Erythroblast (primary cell): ENCODE measurements at places on chromosomes 4 and X.

DNA sequence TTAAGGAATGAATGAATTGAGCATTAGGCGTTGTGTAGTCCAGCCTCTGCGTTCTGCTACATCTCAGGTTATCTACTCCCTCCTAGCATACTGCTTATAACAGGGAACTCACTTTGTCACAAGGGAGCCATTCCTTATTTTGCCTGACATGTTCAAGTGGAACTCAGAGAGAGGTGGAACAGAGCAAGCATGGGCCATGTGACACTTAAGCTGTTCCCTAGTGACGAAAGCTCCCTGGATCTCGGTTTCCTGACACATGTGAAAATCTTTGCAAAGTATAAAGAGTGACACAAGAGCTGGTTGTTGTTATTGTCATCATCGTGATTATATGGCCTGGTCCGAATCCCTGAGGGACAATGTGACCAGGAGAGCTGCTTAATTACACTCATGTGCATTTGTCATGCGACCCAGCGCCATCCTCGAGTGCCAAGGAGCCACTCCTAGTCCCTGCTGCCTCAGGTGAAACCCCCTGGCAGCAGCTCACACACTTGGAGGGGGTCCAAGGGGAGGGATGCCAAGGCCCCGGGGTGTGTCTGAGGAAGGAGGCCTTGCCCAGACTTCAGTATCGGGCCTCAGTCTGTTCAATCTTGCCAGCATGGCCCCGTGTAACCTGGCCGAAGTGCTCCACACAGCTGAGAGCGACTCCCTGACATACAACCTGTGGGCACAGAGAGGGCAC lies 98.5 kb upstream of the MAP3K15 start:
- no peak for DNase-seq

- no peak for DNase-seq
Measured at GRCh38 chrX:10726647-10727046, 106.3 kb upstream of the MID1 start.

DNA sequence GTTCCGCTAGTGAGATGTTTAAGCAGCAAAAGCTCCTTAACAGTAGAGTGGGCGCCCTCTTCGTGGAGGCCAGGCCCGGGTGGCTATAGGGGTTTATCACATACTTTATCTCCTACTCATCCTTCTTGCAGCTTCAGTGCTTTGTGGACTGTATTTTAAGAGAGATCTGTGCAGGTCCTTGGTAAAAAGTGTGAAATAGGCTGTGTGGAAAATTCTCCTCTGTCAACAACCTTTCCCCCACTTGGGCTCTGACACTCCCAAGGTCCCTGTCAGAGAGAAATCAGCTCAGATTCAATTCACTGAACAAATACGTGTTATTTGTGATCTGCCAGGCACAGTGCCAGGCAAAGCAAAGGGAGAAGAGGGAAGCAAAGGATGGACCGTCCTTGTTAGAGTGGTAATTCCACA lies 214.3 kb upstream of the PPARGC1A start:
- DNase-seq = no peak

DNA sequence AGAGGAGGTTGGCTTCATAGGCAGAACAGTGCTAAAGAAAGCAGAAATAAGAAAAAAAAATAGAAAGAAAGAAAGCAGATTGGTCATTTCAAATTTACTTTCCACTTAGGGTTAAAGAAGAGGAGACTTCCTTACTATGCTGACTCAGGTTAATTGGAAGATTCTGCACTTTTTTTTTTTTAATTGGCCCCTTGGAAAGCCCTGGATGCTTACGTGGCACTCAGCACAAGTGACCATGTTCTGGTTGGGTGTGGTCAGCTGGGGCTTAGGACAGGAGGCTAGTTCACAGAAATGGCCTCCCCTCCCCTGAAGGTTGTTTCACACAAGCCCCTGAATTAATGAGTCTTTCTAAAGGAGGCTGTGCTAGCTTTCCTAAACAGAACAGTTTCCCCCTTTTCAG lies 14.5 kb downstream of the MAGEA9B start:
- DNase-seq = no peak

DNA sequence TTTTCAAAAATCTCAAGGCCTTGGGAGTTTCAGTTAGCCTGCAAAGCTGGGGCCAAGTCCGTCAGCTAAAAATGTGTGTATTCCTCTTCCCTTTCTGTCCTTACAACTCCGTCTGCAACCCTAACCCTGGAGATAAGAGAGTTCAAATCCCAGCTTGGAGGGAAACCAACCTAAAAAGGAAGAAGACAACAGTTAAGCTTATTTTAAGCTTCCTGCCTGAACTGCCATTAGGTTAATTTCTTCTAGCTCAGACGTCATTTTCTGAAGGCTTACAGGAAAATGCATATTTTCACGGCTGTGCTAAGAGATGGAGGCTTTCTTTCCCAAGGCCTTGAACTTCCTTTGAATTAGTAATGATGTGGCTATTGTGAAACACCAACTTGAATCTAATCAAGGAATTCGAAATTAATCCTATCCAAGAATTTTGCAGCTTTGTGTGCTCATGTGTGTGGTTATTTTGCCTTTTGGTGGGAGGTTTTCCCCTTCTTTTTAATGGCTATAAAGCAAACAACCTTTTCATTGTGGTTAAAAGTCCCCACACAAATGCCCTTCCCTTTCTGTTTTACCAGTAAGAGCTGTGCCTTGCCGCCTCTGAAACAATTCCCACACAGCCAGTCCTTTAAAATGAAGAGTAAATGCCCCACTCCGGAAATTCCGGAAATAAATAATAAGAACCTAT lies 103.5 kb downstream of the IRF2 start:
- DNase-seq = no peak

GRCh38 chr4:4320528-4320927 lies 30.5 kb downstream of the ZBTB49 start:
- no peak for DNase-seq

DNA sequence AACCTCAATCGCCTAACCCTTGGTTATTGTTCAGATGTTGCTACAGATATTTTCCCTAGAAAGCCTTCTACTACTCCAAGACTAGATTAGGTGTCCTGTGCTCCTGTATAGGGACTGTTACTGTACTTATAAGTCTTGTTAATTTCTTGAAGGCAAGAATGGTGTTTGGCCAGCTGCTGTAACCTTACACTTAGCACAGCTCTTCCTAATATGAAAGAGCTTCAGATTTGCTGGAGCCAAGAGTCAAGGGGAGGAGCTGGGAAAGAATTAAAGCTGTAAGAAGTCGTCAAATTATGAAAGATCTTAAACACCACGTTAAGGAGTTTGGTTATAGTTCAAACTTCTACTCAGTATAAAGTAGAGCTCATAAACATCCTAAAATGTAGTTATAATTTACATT lies 245.9 kb upstream of the TLL1 start:
- DNase-seq = no peak

- no peak for DNase-seq
Measured at GRCh38 chr4:150884625-150885024, 130.5 kb downstream of the LRBA start.

DNA sequence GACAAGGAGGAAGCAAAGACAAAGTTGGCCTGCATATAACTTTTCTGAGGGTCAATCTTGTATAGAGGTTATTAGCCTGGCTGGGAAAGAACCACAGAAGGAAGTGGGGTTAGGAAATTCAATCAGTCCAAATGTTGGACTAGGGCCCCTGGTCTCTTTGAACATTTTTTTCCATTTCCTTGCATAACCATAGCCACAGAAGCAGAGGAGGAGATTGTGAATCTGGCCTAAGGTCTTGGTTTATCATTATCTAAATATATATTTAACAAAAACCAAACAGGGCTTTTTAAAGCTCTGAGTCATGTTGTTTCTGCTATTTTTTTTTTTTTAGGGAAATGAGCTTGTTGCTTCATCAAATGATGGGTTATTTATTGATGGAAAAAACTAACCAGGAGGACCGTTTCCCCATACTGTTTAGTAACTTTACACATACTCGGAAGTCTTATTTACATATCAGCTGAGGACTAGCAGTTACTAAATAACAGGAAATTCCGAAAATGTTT lies 97.7 kb upstream of the ACSL4 start:
- DNase-seq = no peak

DNA sequence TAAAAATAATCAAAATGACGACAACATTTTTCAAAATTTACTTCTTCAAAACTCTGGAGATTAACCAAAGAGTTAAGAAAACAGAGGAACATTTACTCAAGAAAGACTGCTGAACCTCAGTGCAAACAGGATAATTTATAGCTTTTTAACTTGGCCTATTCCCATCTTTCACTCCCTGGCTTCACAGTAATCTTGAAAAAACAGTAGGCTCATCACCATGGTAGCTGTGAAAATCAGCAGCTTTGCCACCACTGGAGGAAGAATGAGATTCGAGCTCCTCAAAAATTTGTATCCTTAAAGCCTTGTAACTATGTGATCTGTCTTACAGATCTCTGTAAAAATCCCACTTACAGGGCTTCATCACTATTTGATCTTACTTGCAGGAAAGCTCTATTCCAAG lies 447.7 kb upstream of the CTSO start:
- no peak for DNase-seq

GRCh38 chr4:122854447-122855352 lies 28.1 kb downstream of the FGF2 start:
- no peak for DNase-seq

GRCh38 chr4:56229947-56230346 lies 157.3 kb downstream of the AASDH start:
- DNase-seq = no peak

GRCh38 chrX:71955530-71956120 lies 45.0 kb downstream of the NHSL2 start:
- no peak for DNase-seq

- no peak for DNase-seq
Measured at GRCh38 chr4:655464-656151, 18.5 kb downstream of the ATP5ME start.

DNA sequence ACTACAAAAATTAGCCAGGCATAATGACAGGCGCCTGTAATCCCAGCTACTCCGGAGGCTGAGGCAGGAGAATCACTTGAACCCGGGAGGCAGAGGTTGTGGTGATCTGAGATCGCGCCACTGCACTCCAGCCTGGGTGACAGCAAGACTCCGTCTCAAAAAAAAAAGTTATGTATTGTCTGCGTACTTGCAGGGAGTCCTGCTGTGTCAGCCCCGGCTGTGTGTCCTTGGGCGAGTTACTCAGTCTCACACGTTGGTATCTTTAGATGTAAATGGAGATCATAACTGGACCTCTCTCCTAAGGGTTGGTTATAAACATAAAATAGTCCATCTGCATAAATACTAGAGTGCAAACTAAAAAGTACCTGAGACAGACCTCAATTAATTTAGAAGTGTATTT lies 22.7 kb upstream of the TBC1D14 start:
- no peak for DNase-seq

- DNase-seq = no peak
Measured at GRCh38 chr4:1285151-1285789, 4.4 kb upstream of the MAEA start.

DNA sequence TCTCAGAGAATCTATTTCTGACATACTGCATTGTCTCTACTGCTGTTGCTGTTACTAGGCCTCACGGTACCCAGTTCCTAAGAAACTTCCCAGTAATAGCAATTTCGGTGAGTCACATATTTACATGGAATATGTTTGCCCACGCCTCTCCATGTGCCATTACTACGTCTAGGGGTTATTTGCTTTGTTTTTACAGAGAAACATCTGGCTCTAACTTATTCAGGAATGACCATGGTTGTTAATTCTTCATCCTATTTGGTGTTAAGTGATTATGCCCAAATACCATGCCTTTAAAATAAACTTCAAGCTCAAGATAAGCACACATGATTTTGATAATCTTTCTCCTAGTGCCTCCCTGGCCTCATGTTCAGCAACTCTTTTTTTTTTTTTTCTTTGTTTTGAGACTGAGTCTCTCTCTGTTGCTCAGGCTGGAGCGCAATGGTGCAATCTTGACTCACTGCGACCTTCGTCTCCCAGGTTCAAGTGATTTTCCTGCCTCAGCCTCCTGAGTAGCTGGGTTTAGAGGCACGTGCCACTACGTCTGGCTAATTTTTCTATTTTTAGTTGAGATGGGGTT lies 101.0 kb upstream of the HS3ST1 start:
- DNase-seq = no peak

DNA sequence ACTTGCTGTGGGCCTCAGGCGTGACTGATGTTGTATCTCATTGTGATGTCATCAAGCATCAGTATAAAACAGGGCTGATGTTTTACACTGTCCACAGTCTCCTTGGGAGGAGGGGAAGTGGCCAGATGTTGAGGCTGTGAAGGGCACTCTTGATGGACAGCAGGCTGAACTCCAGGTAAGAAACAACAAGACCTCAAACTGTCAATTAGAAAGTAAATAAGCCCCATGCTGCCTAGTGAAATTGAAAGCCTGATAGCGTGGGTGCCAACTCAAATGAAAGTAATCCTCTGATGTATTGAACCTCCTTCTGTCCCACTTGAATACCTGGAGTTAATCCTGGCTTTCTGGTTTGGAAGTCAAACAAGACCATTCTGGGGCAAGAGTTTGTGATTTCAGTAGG lies 19.7 kb downstream of the VSIG1 start:
- DNase-seq = no peak

- DNase-seq = no peak
Measured at GRCh38 chrX:31523884-31524536, 452.2 kb upstream of the FTHL17 start.

GRCh38 chr4:87967193-87967592 lies 8.3 kb upstream of the SPP1 start:
- DNase-seq = no peak

- no peak for DNase-seq
Measured at GRCh38 chrX:119389871-119390501, 9.2 kb upstream of the SLC25A43 start.

- DNase-seq = no peak
Measured at GRCh38 chrX:17939724-17940123, 78.6 kb upstream of the RAI2 start.

- DNase-seq = no peak
Measured at GRCh38 chr4:24642981-24643547, 58.7 kb upstream of the DHX15 start.

GRCh38 chr4:138686106-138686835 lies 329.3 kb upstream of the NOCT start:
- DNase-seq = no peak

GRCh38 chrX:153560000-153560399 lies 38.9 kb downstream of the CCNQ start:
- DNase-seq = no peak

DNA sequence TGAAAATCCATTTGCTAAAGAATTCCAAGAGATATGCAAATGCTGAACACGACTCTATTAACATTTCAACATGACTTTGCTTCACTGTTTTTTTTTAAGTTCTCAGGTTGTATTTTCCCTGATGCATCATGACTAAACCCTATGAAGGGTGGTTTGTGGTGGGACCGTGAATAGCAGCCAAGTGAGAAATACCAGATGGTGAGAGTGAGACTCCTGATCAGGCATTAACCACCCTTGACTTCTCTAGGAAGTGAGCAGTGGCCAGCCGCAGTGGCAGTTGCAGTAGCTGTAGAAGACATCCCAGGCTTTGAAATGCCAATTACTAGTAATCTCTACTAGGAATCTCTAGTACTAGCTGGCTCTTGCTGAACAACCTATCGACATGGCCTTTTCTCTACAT lies 383.4 kb downstream of the FAM133A start:
- no peak for DNase-seq

GRCh38 chr4:55158957-55159356 lies 33.6 kb upstream of the KDR start:
- DNase-seq = no peak

GRCh38 chr4:56723659-56724230 lies 42.6 kb upstream of the HOPX start:
- no peak for DNase-seq

- DNase-seq = no peak
Measured at GRCh38 chr4:61571761-61572559, 371.8 kb downstream of the ADGRL3 start.
